ENCODE measurements at places on chromosomes 1 and 21.

DNA sequence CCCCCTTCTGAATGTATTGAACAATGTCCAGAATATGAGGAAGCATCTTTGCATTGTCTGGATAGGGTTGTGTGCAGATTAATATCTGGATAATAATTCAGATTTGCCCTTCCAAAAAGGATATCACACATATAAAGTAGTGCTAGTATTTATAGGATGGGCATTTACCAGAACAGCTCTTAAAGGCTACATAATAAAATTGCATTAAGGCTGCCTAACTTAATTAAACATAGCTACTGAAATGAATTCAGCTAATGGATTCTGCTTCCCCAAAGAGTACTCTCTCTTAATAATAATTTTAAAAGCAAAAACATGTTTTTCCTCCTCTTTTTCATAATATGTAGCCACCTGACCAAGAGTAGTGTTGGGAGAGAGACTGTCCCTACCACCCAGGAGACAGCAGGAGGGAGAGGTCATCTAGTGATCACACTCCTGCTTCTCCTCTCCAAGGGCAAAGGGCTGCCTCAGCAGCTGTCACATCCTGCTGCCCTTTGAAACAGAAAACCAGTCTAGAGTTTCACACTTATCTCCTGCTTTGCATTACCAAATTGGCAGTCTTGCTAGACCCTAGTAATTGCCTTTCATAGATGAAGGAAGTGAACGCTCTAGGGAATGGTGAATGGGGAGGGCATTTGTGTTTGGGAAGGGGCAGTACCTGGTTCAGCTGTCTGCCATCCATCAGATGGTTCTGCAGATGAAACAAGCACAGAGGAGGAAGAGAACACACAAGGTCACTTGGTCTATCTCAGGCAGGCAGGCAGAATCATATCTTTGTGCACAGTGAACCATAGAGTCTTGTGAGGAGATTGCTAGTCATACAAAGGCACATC is 29.3 kb upstream of the DDAH1 start:
- no peak for DNase-seq

DNA sequence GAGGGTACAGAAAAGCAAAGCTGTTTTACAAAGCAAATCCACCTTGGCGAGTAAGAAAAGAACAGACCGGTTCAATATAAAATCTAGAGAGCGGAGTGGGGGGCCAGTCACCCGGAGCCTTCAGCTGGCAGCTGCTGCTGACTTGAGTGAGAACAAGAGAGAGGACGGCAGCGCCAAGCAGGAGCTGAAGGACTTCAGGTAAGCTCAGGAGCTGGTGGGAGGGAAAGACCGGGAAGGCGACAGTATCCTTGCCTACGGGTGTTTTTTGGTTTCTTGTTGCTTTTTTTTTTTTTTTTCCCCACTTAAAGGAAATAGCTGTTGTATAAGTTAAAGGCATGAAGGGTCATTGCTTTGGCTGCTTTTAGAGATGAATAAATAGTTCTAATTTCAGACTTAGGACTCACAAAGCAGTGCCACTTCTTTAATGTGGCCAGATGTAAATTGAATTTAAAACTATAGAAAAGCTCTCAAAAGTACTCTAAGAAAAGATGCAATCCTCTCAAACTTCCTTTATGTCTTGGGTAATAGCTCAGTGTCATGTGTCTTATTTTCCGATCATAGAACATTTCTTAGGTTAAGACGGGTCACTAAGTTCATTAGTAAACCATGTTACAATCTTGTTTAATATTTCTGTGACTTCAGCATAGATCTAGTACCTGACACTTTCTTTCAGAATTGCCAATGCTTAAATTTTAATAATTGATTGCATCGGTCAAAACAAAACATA is 82.8 kb downstream of the PRDM2 start:
- no peak for DNase-seq

DNA sequence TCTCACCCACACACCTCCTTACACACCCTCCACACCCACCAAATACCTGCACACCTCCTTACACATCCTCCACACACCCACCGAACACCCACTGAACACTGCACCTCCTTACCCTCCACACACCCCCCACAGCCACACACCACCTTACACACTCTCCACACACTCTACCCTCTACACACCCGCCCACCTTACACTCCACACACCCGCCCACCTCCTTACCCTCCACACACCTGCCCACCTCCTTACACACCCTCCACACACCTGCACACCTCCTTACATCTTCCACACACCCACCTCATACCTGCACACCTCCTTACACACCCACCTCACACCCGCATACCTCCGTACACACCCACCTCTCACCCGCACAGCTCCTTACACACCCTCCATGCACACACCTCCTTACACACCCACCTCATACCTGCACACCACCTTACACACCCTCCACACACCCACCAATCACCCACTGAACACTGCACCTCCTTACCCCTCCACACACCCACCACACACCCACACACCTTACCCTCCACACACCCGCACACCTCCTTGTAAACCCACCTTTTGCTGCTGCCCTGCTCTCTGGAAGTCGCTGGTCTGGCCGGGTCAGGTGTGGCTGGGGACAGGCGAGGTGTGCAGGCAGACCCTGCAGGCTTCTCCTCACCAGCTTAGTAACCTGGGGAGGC is 38.5 kb downstream of the COQ8A start:
- no peak for DNase-seq

GRCh38 chr1:182641561-182641960 is 37.4 kb upstream of the RGS16 start:
- DNase-seq: no peak

- no peak for DNase-seq
These were observed 127.7 kb downstream of the MAGI3 start for GRCh38 chr1:113517983-113518382.

DNA sequence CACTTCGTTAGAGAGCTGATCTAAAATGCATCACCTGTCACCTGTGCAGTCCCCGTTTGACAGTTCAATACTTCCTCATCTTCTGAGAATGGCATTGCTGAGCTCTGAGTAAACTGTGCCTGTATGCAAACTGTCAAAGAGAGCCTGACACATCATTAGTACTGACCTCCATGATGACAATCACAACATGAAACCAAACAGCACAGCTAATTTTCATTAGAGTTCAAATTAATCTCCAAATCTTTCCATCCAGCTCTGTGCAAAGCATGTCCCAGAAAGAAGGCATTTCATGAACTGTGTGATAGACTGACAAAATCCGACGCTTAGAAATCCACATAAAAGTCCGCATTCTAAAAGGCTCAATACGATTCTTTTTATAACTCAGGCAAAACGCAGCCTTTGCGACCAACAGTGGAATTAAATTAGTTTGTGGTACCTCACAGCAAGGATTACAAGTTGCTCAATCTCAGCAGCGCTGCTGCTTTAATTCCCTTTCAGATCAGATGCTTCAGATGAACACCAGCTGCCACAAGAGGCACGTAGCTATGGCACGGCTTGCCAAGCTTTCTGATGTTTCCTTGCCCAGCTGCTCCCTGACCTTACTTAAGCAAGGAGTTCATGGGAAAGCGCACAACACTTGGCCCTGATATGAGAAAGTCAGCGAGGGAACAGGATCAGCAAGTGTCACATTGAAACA is 765.5 kb upstream of the PRMT6 start:
- DNase-seq: no peak

DNA sequence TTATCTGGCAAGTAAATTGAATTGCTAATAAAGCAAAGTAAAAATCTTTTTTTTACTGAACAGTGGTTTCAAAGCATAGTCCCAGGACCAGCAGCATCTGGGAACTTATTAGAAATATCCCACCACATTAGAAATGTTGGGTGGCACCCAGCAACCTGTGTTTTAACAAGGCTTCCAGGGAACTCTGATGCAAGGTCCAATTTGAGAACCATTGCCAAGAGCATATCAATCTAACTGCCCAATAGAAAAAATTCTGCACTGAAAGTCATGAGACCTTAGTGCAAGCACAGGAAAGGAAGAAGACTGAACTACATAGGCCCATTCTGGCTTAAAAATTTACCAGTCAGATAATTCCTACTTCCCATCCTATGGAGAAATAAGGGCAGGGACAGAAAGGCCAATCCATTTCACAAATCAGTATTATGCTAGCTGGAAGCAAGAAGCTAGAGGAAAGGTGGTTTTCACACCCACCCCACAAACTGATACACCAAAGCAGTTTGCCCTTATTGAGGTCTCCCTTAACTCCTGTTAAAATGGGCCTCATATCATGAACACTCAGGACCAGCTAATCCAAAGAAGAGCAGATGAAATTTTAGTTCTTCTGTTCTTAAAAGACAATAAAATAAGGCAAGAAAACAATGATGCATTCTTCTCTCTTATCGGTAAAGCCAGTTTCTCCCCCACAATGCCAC is 17.5 kb upstream of the C1orf105 start:
- DNase-seq: no peak

Measured in activated CD4-positive, alpha-beta memory T cell treated with anti-CD3 and anti-CD28 coated beads for 36 hours (primary cell).